ENCODE measurements at places on chromosomes 7 and 10.

GRCh38 chr7:56175771-56176170 lies 59.6 kb upstream of the NUPR2 start:
- no peak for DNase-seq

- DNase-seq = peak; percentile 57
Measured at GRCh38 chr10:101061624-101062231, at the start of gene KAZALD1. KAZALD1 (plus strand) TSS chr10:101061989; CDS start chr10:101062593, 604 bp downstream.

DNA sequence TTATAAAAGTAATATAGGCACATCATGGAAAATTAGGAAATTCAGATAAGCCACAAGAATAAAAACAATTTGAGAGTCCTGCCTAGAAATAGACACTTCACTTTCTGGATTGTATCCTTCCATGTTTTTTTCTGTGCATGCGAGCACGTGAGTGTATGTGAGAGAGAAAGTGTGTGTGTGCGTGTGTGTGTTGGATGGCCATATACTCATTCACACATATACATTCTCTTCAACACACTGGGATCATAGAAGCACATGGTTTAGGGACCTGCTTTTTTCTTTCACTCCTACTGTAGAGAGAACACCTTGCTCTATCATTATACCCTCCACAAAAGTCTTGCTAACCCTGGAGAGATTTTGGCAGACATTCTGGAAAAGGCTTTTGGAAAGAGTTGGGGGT lies 7.5 kb downstream of the FFAR4 start:
- no peak for DNase-seq

DNA sequence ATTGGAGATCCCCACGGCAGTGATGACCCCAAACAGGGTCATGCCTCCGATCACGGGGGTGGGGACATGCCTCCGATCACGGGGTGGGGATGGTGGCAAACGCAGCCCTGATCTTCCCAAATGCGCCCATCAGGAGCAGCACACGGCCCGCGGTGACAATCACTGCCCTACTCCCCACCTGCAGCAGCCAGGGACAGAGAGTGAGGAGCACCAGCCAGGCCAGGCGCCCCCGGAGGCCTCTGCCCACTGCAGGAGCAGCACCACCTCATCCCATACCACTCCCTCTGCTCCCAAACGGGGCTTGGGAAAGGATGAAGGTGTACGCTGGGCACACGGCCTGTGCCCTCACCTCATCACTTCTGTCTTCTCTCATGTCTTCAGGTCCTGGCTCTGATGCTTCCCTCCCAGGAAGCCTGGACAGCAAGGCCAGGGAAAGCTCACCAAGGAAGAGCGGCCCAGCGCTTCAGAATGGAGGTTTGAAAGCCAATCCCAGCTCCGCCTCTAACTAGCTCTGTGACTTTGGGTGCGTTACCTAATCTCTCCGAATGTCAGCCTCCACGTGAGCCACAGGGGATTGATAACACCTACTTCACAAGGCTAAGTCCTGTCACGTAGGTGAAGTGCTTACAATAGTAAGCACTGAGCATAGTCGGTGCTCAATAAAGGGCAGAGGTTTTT lies 37.1 kb downstream of the STRA8 start:
- DNase-seq = no peak

DNA sequence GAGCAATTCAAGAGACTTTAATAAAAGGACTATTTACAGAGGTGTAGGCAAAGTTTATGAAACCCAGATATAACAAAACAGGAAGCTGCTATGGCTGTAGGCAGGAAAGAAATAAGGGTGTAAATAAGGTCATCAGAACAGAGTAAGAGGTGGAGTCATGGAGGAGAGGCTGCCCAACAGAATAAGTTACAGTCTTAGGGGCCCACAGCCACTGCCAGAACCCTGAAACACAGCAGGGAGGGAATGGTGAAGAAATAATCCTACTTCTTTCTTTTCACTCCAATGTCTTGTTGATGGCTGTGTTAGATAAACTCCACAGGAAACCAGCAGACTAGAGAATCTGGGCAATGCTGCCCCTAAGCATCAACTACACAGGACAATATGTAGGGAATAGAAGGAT lies 155.8 kb upstream of the TAC1 start:
- DNase-seq = no peak

GRCh38 chr7:152894295-152895170 lies 135.0 kb downstream of the ACTR3B start:
- DNase-seq = peak; percentile 29

DNA sequence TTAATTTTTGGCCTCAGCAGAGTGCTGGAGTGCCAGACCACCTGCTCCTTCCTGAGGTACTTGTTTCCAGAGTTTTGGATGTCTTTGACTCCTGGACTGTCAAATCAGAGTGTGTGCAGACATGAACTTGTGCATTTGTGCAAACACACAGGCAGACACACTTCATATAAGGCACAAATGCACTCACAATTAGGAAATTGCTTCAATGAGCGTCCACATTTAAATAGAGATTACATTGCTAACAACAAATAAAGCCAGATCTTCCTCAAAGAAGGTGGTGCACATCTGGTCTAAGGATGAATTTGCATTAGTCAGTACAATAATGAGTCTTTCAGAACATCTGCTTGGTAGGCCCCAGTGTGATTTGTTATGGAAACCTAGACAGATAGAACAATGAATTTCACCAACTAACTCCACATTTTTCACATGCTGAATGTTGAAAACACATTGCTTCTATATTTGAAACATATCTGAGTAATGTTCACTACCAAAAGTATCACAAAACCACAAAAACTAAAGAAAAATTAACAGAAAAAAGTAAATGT lies 266.7 kb upstream of the INHBA start:
- DNase-seq = no peak

GRCh38 chr7:93039786-93040185 lies 78.0 kb downstream of the SAMD9 start:
- no peak for DNase-seq

DNA sequence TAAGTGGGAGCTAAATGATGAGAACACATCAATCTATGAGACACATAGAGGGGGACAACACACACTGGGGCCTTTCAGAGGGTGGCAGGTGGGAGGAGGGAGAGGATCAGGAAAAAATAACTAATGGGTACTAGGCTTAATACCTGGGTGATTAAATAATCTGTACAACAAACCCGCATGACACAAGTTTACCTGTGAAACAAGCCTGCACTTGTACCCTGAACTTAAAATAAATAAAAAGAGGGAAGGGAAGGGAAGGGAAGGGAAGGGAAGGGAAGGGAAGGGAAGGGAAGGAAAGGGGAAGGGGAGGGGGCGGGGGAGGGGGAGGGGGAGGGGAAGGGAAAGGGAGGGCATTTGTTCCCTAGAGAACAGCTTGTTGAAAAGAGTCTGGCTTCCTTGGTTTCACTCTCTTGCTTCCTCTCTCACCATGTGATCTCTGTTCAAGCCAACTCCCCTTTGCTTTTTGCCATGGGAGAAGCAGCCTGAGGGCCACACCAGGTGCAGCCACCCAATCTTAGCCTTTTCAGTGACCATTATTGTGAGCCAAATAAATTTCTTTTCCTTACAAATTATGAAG lies 57.7 kb downstream of the FAM13C start:
- no peak for DNase-seq

DNA sequence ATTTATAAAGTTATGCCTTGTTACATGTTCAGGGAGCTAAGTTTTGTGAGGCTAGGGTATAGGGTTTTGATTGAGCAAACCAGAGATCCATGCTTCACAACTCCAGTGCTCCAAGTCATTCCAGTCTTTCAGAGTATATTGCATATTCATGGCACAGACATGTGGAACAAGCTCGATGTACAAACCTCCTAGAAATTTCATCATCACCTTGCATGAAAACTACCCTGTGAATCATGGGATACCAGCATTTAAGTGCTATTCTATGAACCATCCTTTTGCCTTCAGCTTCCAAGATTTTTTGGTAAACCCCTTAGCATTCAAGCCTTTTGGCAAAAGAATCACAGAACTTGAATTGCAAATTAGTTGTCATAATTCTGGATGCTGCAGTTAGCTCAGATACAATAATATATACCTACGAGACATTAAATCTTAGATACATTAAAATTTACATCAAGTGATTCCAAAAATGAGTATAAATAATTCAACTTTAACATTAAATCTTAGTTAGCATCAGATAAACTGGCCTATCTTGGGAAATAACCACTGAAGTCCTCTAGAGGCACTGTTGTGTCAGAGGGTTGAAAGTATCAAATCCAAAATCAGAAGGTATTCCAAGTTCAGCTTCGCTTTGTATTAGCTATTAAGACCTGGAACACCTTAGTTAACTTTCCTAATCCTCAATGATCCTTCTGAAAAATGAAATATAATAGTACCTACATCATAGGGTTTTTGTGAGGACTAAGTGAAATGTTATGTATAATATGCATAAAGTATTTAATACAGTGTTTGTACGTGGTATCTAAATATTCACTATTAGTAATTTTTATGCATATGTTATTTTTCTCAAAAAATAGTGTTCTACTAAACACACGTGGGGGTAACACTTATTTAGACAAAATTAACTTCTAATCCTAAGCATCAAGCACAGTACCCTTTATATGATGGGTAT lies 55.5 kb upstream of the CABCOCO1 start:
- peak; percentile 11 for DNase-seq

DNA sequence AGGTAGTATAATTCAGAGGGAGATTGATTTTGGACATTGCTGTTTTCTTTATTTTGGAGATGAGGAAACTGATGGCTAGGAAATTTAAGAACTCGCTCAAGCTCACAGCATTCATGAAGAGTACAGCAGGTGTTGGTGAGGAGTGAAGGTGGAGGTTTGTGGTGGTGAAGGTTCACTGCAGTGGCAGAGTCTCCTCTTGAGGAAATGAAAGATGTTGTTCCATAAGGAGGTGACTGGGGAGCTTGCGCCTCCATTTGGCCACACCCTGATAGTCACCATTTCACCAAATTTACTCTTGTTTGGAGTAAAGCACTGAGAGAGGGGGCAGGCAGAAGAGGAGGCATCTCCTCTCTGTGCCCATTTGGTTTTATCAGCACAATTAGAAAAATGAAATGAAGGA lies 46.4 kb upstream of the TARP start:
- DNase-seq = no peak

- DNase-seq = peak; percentile 68
Measured at GRCh38 chr10:72337039-72337629, 17.6 kb downstream of the DNAJB12 start.

DNA sequence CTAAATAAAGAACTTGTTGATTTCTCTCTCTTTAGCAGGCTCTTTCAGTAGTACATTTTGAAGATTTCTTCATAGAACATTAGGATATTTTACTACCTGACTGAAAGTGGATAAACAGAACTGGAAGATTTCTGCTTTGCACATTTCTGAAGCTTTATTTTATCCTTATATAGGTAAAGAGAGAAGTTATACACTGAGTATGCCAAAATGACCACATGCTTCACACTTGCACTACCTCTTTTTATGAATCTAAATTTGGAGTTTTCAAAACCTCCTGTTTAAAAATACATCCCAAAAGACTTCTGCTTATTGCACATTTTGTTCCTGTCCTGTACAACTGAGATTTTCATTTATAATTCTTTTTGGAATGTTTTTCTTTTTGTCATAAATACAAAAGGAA lies 197.4 kb upstream of the PRPS1L1 start:
- no peak for DNase-seq

- DNase-seq = no peak
Measured at GRCh38 chr7:134179036-134180011, 52.2 kb downstream of the LRGUK start.

- DNase-seq = peak; percentile 61
Measured at GRCh38 chr10:48594371-48594770, 10.5 kb downstream of the ARHGAP22 start.

- DNase-seq = peak; percentile 85
Measured at GRCh38 chr10:12513775-12514673, 164.7 kb downstream of the CAMK1D start.

DNA sequence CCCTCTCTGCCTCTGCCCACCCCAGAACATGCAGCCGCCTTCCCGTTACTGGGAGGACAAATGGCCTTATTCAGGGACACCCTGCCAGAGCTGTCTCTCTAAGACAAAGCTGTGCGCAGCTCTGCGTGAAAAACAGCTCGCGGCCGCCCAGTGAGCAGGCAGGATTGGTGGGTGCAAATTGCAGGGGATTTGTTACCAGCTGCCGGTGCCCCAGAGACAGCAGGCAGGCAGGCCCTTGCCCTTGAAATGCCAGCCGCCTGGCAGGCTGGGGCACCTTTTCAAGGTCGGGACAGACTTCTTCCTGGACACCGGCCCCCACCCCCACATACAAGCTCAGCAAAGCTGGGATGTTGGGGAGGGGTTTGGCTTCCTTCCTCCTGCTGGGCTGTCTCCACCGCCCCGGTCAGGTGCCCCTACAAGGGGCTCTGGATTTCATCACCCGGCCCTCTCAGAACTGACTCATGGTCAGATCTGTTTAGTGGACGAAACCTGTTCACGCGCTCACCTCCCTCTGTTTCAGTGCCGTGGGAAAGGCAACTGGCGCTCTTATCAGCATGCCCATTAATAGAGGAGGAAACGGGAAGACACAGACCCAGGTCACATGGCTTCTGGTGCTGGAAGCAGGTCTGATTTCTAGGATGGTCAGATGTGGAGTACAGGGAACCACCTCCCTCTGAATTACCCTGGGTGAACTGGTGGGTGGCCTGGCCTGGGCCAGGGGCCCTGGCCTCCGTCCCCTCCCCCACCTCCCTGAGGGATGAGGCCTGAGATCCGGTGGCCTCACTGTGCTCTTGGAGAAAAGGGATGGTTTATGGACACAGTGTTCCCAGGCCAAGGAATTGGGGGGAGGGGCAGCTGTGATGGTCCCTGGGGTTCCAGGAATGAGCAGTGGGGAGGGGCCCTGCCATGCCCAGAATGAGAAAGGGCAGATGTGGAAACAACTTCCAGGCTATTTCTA lies 123.9 kb upstream of the PPIF start:
- no peak for DNase-seq

DNA sequence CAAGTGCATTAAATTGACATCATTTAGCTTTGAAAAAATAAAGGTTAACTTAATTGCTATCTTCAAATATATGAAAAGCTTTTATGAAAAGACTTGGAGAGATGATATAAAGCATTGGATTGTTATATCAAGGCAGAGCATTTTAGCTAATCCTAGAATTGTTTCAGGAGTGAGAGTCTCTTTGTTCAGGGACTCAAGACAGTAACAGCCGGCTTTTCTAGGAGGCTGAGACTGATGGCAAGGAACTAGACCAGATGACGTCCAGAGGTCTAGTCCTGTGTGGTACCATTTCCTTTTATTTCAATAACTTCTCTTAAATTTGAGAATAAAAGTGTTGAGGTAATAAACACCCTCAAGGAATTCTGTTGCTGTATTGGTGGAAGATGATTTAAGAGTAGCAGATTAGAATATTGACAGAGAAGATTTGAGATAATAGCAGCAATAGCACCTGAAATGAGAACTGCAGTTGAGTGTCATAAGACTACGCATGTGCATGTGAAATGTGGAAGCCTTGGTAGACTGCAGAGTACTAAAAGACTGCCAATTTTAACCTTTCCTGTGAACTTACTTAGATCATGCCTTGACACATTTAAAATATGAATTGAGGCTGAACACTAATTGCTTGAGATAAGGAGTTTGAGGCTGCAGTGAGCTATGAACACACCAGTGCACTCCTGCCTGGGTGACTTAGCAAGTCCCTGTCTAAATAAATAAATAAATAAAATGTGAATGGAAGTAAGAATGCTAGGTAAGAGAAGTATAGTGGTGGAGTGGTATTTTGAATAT lies 79.6 kb downstream of the ZNRF2 start:
- DNase-seq = no peak
